ENCODE measurements at places on chromosomes 3 and 15. TPM values are rescaled to one million over a fixed set of nuclear protein-coding genes. Genes with fewer than 3 reads are reported as not detected.

Gene CHD2
- total RNA-seq: 84.9 TPM

GRCh38 chr15:65204931-65205660 lies 6.2 kb downstream of the CILP start:
- no peak for DNase-seq

DNA sequence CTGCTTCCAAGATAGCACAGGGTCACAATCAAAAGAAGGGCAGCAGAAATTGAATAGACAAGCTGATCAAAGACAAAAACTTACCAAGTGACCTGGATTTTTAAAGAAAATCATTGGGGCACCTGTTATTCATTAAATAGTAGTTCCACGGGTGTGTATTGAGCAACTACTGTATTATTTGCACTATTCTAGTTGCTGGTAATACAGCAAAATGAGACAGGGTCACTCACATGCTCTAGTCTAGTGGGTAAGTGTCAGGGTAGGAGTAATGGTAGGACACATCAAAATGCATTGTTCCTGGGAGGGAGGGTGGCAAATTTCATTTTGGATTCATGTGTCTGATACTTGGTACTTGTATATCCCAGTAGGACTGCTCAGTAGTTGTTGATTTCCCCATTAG lies 127.9 kb downstream of the SQOR start:
- no peak for DNase-seq

GRCh38 chr15:60004846-60005351 lies 788 bp downstream of the FOXB1 start:
- DNase-seq: no peak

Gene FBXO22
- 17.4 TPM for total RNA-seq
